ENCODE measurements at places on chromosomes 11 and 22.

- DNase-seq, result no peak
Measured at GRCh38 chr22:19819208-19819910, 35.3 kb downstream of the GNB1L start.

DNA sequence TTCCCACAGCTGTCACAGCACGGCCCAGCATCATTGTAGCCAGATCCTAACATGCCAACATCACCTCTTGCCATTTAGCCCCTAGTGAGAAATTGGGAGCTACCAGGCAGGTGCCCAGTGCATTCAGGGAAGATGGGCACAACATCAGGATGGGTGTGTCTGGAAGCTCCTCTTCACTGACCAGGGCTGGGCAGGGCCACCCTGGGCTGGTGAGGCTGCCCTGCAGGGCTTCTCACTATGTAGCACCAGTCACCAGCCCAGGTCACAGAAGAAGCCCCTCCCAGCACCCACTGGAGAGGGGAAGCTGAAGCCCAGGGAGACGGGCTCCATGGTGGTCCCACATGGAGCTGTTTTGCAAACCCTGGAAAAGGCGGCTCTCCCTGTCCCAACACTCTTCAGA lies 13.9 kb downstream of the ZNF74 start:
- no peak for DNase-seq

- no peak for DNase-seq
Measured at GRCh38 chr11:77411137-77411707, 62.7 kb downstream of the PAK1 start.

GRCh38 chr11:110090466-110091026 lies 2.6 kb upstream of the ZC3H12C start:
- DNase-seq, result no peak

DNA sequence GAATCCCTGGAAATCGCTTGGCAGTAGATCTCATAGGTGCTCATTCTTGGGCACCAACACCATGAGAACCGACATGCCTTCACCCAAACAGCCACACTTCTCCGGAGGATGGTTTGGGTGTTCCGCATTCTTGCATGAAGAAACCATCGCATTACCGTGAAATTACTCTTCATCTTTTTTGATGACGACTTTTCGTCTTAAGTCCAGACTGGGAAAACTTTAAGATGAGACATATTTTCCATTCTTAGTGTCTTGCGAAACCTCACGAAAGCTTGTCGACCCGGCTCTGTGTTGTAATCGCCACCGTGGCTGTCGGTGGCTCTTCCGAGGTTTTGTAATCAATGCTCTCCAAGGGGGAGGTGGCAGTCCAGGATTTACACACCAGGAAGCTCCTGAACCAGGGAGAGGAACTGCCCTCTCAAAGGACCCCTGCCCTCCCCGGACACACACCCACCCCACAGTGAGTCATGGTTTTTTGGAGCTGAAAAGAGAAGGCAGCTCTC lies 1.7 kb downstream of the TOM1 start:
- no peak for DNase-seq

GRCh38 chr11:69896250-69896649 lies 77.0 kb upstream of the FGF3 start:
- no peak for DNase-seq

DNA sequence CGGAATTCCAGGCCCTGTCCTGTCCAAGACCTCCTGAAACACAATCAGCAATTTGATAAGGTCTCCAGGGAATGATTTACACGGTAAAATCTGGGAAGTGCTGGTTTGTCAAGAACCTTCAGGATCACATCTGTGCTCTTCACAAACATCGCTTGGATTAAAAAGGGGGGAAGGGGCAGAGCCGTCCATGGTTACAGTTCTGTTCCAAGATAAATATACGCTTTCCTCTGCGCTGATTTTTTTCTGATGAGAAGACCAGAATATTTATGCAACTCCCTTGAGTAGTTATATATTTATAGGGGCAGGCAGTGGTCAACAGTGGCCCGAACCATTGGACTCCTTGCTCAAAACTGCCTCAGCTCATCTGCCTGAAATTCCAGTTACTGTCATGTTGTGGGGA lies 9.2 kb upstream of the APOL5 start:
- no peak for DNase-seq

DNA sequence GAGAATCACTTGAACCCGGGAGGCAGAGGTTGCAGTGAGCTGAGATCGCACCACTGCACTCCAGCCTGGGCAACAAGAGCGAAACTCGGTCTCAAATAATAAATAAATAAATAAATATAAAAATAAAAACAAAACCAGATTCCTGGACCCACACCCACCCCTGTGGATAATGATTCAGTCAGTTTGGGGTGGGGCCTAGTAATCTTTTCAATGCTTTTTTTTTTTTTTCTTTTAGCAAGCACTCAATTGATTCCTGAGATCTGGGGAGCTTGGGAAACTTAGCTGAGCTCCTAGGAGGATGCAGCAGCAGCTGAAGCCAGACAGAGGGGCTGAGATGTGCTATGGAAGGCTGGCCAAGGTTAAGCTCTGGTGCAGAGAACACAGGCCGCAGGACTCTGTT lies 4.6 kb upstream of the PC start:
- DNase-seq, result no peak

Data from stimulated activated CD4-positive, alpha-beta T cell treated with anti-CD3 and anti-CD28 coated beads, Interleukin-1b, Interleukin-23, amount 100 ng/mL, for 1 hour (primary cell).